GM23338 (cell line): ENCODE measurements at places on chromosomes 1 and 21. TPM values are rescaled to one million over a fixed set of nuclear protein-coding genes. Genes with fewer than 3 reads are reported as not detected.

- no peak overlapping the region for H3K27ac ChIP-seq
- peak; percentile 57 for DNase-seq
- H3K27me3 ChIP-seq, result no peaks in the 10 kb centered on the region
- H3K36me3 ChIP-seq, result no peaks in the 10 kb centered on the region
- peaks cover under 1% of the 10 kb centered on the region; the same call in 1 of the 2 replicates for H3K4me1 ChIP-seq
- no peak overlapping the region for H3K4me3 ChIP-seq
These were observed 128.0 kb upstream of the IRF2BP2 start for GRCh38 chr1:234737967-234738314.

DCST1 gene
- total RNA-seq, result not detected in 2 replicates

DNA sequence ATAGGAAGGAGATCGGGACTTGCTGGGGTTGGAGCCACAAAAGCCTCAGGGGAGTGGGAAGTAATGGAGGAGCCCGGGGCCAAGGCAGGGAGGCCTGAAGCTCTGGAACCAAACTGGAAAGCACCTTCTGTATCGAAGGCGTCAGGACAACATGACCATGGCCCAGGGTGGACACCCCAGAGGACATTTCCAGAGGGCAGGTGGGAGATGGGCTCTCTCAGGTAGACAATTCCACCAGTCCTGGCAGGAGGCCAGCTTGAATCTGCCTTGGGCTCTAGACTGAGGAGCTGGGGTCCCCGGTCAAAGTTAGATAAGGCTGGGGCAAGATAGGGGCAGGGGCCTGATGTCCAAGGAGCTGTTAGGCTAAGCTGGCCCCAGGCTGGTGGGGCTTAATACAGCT lies 104.9 kb upstream of the EDN2 start:
- H3K27me3 ChIP-seq, result no peaks in the 10 kb centered on the region
- no peaks in the 10 kb centered on the region for H3K36me3 ChIP-seq
- no peak overlapping the region for H3K4me3 ChIP-seq
- no peak for DNase-seq

DNA sequence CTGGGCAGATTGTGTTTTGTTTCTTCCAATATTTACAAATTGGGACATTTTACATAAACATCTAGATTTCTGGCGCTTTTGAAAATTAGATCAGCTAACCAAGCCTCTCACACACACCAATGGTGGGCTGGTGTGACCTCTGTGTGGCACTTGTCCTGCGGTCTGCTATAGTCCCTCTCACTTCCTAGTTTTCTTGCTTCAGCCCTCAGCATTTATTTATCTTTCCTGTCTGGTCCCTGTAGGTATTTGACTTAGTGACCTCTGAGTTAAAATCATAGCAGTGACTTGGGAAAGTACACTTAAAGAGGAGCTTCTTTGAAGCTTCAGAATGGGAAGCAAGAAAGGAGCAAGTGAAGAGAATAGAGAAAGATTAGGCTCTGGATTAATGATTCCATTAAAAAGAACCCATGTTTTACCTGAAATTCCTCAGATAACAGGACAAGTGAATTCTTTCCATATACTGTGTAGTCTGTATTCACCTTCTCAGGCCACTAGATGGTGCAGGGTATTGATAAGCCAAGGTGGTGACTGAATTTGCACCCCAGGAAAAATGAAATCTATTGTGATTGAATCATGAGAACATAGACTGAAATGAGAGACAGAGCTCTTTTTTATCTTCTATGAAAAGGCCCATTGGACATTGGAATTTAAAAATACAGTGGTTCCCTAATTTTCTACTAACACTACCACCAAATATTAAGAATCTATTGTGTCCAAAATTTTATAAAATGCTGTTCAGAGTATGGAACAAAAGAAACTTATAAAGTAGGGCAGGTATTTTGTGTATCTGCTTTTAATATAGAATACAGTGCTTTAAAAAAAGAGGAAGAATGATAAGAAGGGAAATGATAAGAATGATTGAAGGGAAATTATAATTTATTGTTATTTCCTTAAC lies 7.1 kb upstream of the DIPK1A start:
- H3K27ac ChIP-seq, result no peak overlapping the region
- no peak overlapping the region for H3K4me3 ChIP-seq
- peaks cover 20% of the 10 kb centered on the region for H3K27me3 ChIP-seq
- peaks cover 13% of the 10 kb centered on the region for H3K4me1 ChIP-seq
- DNase-seq, result peak; percentile 57

- H3K36me3 ChIP-seq, result no peaks in the 10 kb centered on the region
- H3K4me1 ChIP-seq, result no peaks in the 10 kb centered on the region
- no peak overlapping the region for H3K4me3 ChIP-seq
- H3K27ac ChIP-seq, result no peak overlapping the region
- peak; percentile 80 for DNase-seq
These were observed 20.4 kb upstream of the FOXO6 start for GRCh38 chr1:41340655-41341364.

DNA sequence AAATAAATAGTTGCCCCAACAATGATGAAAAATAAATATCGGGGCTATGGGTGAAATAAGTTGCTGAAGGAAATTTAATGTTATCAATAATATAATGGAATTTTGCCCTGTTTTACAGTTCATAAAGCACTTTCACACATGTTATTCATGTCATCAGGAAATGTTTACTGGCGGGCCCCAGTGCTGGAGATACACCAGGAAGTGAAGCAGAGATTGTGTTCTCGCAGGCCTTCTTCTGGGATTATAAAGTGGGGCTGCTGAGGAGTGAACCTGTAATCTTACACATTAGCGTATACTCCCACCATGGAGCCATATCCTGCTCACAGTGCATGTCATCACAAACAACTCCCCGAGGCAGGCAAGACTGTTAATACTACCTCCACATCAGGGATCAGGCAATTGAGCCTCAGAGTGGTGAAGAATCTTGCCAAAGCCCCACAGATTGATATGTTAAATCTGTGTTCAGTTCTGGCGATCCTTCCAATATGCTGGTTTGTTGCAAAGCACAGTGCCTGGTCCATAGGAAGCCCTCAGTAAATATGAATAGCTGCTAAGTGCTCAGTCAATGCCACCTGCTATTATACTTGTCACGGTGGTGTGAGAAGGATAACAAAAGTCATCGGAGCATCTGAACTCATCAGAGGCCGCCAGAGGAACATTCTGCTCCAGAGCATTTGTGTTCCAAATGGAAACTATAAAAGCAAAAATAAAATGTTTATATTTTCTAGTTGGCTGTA lies 104.4 kb upstream of the UBE2U start:
- no peaks in the 10 kb centered on the region; the same call in 1 of the 2 replicates for H3K4me1 ChIP-seq
- no peak overlapping the region for H3K27ac ChIP-seq
- no peaks in the 10 kb centered on the region for H3K36me3 ChIP-seq
- no peak overlapping the region for H3K4me3 ChIP-seq
- H3K27me3 ChIP-seq, result no peaks in the 10 kb centered on the region

FAM177B gene
- total RNA-seq, result not detected in 2 replicates

- no peak overlapping the region for H3K4me3 ChIP-seq
- H3K4me1 ChIP-seq, result peaks cover 62% of the 10 kb centered on the region
- H3K27me3 ChIP-seq, result no peaks in the 10 kb centered on the region
- peak overlapping the region; percentile 51; the same call in 1 of the 2 replicates for H3K27ac ChIP-seq
These were observed 16.2 kb downstream of the SLC16A1 start for GRCh38 chr1:112939810-112940209.

- peaks cover 8% of the 10 kb centered on the region; the same call in 1 of the 2 replicates for H3K36me3 ChIP-seq
- H3K27ac ChIP-seq, result peak within 1 kb of the TSS; percentile 91
- no peaks in the 10 kb centered on the region; the same call in 1 of the 2 replicates for H3K4me1 ChIP-seq
- peak within 1 kb of the TSS; percentile 100 for H3K4me3 ChIP-seq
- no peaks in the 10 kb centered on the region for H3K27me3 ChIP-seq
- DNase-seq, result peak; percentile 100
These were observed at the start of gene ZNF670 for GRCh38 chr1:247078258-247079140. Gene ZNF670 (minus strand): TSS chr1:247078811. CDS start chr1:247078596, 215 bp downstream.

YOD1 gene
- total RNA-seq, result 19.7 and 21.9 TPM in 2 replicates

DNA sequence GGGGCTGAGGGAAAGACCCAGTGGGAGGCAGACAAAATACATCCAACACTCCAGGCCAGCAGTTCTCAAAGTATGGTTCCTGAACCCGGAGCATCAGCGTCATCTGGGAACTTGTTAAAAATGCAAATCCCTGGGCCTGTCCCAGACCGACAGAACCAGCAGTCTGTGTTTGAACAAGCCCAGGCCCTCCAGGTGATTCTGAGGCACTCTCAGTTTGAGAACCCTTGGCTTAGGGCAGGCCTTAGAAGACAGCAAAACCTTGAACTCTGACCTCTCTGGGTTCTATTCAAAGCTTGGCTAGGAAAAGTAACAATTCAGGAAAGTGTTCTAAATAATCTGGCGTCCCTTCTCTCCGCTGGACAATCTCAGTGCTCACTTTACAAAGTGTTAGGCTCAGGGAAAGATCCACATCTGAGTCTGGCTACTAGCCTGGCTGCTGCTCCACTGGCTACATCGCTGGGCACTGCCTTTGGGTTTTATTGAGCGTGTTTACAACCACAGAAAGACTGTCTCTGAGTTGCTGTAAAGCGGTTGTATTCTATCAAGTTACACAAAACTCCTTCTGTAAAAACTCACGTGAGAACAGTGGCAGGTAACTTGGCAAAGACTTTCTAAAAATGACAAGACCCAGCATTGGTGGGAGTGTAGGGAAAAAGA lies 166.1 kb downstream of the HIVEP3 start:
- H3K36me3 ChIP-seq, result no peaks in the 10 kb centered on the region
- no peaks in the 10 kb centered on the region for H3K27me3 ChIP-seq
- no peak overlapping the region for H3K27ac ChIP-seq
- no peak for DNase-seq

- no peak for DNase-seq
- no peak overlapping the region for H3K27ac ChIP-seq
- no peaks in the 10 kb centered on the region for H3K4me1 ChIP-seq
- H3K27me3 ChIP-seq, result no peaks in the 10 kb centered on the region
- no peak overlapping the region for H3K4me3 ChIP-seq
- H3K36me3 ChIP-seq, result peaks cover 91% of the 10 kb centered on the region
These were observed 16.1 kb upstream of the PSMD4 start for GRCh38 chr1:151238467-151238739.

- no peaks in the 10 kb centered on the region for H3K36me3 ChIP-seq
- DNase-seq, result no peak
- H3K4me3 ChIP-seq, result no peak overlapping the region
- no peak overlapping the region for H3K27ac ChIP-seq
- H3K27me3 ChIP-seq, result no peaks in the 10 kb centered on the region
These were observed 7.6 kb upstream of the C1orf116 start for GRCh38 chr1:207040181-207040533.

DNA sequence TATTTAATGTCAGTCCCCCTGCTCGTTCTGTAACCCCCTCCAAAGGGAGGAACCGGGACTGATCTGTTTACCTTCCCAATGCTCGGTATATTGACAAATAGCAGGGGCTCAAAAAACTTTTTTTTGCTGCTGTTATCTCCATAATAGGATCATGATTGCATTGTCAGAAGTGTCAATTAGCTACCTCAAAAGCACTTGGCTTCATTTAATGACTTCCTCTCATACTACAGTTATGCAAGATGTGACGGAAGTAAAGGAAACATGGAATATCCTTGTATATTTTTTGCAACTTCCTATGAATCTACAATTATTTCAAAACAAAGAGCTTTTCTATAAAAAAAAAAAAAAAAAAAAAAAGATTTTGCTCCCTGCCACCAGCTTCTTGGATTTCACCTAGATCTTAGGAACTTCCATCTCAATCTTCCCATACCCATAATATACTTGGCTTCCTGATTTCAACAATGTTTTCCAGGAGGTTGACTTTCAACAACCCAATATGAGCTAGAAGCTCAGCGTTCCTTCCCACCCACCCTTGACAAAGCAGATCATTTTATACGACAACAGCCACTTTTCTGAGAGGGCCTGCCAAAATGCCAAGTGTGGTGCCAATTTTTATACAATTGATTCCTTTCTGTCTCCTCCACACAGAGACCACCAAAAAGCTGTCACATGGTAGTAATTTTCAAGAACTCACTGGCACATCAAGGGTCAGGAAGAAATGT lies 71.7 kb downstream of the SETD4 start:
- no peaks in the 10 kb centered on the region for H3K4me1 ChIP-seq
- no peaks in the 10 kb centered on the region for H3K36me3 ChIP-seq
- H3K27me3 ChIP-seq, result no peaks in the 10 kb centered on the region
- no peak overlapping the region for H3K27ac ChIP-seq

TMEM61 gene
- 1.7 and 2.0 TPM in 2 replicates for total RNA-seq
